WERI-Rb-1 (cell line): ENCODE measurements at places on chromosomes 3 and 15.

GRCh38 chr15:31212326-31213080, 111.0 kb upstream of the TRPM1 start:
- DNase-seq: no peak

DNA sequence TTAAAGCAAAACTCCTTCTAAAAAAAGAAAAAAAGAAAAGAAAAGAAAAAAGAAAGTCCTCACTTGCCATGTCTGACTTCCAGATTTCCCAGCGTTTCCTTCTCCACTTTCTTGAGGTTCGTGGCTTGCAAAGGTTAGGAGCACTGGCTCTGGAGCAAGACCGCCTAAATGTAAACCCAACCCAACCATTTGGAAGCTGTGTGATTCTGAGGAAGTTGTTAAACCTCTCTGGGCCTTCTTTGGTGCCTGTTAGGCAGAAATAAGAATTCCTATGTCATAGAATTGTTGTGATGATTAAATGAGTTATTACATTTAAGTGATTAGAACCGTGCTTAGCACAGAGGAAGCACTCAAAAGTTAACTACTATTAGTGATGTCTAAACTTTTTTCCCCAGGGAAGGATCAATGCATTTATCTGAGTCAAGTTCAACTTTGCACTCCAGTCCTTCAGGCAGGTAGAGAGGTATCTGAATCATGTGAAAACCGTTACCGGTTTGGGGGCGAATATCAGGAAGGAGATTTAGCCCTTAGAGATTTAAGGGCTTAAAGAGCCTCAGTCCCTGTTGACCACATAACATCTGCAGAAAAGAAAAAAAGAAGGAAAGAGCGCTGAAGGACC, 78.3 kb upstream of the HES1 start:
- no peak for DNase-seq

DNA sequence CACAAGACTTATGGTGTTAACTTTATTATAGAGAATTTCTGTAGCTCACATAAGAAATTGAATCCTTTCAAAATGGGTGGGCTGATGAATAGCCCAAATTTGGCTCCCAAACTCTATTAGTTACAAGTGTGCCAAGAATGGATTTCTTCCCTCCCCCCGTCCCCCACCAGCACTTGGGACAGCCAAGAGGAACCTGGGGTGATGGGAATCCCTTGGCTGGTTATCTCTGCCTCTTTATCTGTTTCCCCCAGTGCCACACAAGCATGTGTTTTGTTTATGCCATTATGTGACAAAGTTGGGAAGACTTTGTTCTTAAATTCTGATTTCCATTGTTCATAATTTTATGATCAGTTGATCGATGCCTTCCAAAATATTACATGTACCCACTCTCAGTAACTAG, 28.3 kb downstream of the CMSS1 start:
- no peak for DNase-seq

DNA sequence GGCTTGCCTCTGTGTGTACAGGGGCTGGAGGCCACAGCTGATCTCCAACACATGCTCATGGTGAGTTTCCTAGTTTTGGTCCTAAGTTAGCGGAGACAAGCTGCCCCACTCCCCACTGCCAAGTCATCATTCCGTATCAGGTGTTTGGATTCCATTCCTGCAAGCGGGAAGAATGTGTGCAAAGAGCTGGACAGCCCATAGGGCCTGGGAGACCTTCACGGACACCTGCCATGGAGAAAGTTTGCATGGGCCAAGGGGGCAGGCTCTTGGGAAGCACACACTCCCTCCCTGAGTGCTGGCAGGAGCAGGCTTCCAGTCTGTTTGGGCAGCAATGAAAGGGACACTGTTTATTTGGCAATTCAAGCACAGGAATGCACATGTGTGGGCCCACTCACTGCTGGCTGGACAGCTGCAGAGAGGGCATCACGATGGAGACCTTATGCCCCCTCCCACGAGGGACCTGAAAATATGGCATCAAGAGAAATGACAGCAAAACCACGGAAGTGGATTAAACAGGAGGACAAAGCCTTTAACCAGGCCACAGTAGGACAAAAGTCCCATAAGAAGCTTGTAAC, 149.7 kb downstream of the KLF13 start:
- DNase-seq: no peak

GRCh38 chr15:94164202-94164807, 67.1 kb upstream of the MCTP2 start:
- peak; percentile 11 for DNase-seq

- DNase-seq: no peak
Observed at GRCh38 chr3:170021083-170021482, 16.7 kb upstream of the GPR160 start.

- DNase-seq: no peak
Observed at GRCh38 chr3:171005648-171006047, 20.9 kb downstream of the SLC2A2 start.

- DNase-seq: peak; percentile 83
Observed at GRCh38 chr15:80966431-80967197, 23.0 kb downstream of the MESD start.

DNA sequence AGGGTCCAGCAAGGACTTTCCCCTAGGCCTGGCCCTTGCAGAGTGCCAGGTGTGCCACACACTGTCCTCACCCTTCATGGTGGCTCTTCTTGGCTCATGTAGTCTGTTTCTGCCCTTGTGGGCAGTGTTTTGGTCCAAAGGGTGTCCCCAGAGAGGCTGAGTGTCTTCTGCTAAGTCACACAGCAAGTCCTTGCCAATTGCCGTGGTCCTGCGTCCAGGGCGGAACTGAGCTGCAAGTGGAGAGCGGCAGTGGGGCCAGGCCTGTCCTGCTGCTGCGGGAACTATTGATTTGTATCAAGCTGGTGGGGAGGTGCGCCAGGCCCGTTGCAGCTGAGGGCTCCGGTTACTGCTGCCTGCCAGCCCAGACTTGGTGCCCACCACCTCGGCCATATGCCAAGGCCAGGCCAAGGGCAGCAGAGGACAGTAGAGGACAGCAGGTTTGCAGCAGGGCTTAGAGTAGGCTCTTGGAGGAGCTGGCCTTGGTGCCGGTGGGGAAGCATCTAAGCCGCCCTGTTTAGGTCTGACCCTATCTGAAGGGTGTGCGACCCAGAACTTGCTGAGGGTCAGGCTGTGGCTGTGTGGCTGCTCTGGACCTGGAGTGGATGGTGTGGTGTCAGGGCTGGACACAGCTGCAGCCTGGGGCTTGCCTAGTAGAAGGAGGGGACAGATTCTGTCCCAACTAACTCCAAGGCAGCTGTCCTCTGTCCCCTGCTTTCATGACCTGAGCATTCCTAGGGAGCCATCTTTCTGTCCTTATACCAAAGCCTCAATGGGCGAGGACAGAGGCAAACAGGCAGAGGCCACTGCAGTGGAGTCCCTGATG, 4.5 kb downstream of the AMIGO3 start:
- DNase-seq: no peak

- DNase-seq: no peak
Observed at GRCh38 chr15:78054966-78055365, 22.5 kb downstream of the TBC1D2B start.

DNA sequence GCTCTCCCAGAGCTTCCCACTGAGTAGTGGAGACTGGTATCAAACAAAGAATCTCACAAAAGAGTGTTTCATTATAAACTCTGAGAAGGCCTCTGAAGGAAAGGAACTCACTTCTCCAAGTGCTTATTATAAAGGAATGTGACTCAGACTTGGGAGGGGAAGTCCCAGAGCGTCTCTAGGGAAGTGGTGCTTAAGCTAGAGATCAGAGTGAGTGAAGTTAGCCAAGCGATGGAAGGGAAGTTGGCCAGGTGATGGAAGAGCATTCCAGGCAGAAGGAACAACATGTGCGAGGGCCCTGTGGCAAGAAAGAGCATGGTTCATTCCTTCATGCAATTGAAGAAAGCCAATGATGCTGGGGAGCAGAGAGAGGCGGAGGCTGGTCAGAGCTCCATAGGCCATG, 2.3 kb downstream of the XYLB start:
- no peak for DNase-seq

DNA sequence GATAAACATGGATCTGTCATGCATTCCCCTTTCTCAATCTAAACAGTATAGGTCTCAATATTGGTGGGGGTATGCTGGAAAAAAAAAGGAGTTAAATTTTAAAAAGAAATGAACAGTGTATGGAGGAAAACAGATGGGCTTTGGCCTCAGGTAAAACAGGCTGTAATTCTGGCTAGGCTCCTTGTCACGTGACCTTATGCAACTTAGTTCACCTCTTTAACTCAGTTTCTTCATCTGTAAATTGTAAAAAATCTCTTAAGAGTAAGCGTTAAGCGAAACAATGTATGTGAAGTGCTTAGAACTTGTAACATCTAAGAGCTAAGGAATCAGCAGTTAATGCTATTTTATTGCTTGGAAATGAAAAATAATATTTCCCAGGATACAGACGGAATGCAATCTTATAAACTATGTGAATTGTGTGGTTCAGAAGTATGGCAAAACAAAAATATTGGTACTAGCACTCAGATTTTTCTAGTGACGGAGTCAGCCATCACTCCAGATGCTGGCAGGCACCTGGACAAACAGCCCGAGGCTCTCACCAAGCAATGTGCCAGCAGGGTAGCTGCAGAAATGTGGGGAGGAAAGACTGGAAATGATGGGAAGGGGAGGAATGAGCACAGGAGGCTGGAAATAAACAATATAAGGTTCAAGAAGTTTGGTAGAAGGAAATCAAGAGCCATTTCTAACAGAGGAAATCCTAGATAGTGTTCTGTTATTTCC, 172.8 kb downstream of the USP13 start:
- DNase-seq: no peak

DNA sequence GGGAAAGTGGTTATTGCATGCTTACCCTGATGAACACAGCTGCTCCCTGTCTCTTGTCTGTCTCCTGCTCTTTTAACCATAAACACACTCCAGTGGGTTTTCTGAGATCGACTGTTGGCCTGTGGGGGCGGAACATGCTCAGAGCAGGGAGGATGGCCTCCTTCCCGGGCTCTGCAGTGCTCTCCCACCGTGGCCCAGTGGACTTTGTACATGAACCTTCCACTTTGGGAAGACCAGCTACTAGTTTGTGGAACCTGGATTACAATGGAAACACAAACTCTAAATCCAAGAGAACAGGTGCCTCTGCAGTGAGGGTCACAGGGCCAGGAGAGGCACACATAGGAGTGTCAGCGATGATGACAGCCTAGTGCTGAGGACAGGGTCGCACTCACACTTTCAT, 56.5 kb downstream of the KLF13 start:
- no peak for DNase-seq

DNA sequence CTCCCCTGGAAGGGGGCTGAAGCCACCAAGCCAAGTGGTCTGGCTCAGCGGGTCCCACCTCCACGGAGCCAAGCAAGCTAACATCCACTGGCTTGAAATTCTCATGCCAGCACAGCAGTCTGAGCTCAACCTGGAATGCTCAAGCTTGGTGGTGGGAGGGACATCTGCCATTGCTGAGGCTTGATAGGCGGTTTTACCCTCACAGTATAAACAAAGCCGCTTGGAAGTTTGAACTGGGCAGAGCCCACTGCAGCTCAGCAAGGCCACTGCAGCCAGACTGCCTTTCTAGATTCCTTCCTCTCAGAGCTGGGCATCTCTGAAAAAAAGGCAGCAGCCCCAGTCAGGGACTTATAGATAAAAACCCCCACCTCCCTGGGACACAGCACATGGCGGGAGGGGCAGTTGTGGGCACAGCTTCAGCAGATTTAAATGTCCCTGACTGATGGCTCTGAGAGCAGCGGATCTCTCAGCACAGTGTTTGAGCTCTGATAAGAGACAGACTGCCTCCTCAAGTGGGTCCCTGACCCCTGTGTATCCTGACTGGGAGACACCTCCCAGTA, 23.2 kb upstream of the IGSF10 start:
- no peak for DNase-seq

- no peak for DNase-seq
Observed at GRCh38 chr3:151743855-151744254, 10.1 kb downstream of the AADACL2 start.
